ENCODE measurements at places on chromosomes 3 and 15.

DNA sequence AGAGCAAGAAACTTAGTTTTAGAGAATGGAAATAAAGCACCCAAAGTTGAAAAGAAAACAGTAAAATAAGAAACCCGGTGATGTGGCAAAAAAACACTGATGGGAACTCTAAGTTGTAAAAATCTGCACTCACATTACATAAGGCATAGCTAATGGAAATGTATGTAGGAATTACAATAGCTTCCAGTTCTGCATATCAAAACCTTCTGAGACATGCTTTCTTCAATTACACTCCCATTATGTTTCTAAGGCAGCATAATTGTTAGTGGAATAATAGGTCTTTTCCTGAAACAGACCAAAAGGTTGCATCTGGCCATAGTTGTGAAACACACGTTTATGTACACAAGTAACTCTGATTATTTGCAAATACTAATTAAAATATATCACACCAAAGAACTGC lies 41.4 kb downstream of the SLC30A4 start:
- DNase-seq = no peak

DNA sequence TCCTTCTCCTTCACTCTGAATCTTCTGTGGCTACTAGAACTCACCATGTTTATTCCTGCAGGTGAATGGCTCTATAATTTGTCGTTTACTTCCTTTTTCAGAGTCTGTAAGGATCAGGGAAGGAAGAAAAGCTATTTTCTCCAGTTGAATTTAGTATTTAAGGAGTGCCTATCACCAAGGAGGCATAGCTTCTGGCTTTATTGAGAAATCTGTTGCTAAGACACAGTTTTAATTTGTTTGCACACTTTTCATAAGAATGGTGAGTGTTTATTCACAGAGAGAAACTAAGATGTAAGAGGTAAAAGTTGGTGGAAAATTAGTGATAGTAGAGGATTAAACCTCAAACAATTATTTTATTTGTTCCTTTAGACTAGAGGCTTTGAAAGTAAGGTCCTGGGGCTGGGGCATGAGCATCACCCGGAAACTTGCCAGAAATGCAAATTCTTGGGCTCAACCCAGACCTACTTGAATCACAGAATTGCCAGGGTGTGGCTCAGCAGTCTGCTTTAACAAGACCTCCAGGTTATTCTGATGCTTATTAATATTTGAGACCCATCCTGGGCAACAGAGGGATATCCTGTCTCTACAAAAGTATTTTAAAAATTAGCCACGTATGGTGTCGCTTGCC lies 461.3 kb downstream of the AGBL1 start:
- no peak for DNase-seq

- DNase-seq = no peak
Observed at GRCh38 chr3:46892285-46893145, 15.0 kb downstream of the PTH1R start.

GRCh38 chr15:84609818-84610525 lies 9.2 kb downstream of the ZSCAN2 start:
- no peak for DNase-seq

DNA sequence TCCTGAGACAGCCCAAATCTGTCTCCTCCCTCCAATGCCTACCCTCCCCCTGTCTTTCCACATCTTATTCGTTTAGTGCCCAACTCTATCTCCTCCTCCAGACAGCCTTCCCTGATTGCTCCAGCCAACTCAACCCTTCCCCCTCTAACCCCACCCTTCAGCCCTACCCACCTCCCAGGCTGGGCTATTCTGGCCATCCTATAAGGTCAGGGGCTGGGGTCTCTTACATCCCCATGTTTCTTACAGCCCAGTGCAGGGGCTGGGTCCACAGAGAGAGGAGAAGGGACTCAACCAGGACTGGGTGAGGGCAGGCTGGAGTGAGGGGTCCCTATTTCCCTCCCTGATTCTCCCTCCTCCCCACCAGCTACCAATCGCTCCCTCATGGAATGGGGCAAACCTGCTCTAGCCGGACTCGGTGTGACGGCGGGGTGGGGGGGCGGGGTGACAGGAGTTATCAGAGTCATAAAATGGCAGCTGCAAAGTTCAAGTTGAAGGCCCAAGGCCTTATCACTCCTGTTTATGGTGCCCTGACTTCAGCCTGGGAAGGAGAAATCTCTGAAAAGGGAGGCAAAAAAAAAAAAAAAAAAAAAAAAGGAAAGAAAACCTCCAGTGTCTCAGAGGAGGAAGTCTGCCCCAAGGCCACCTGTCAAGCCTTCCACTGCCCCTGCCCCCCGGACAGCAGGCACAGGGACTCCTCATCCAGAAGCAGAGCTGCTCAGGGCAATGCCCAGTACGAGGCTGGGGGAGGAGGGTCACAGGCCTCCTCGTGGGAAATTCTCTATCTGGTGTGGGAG lies 2.1 kb downstream of the VIPR1 start:
- no peak for DNase-seq

- DNase-seq = no peak
Observed at GRCh38 chr15:25333049-25333448, 105.8 kb downstream of the UBE3A start.

- DNase-seq = no peak
Observed at GRCh38 chr15:62777671-62778070, 264.9 kb upstream of the TPM1 start.

DNA sequence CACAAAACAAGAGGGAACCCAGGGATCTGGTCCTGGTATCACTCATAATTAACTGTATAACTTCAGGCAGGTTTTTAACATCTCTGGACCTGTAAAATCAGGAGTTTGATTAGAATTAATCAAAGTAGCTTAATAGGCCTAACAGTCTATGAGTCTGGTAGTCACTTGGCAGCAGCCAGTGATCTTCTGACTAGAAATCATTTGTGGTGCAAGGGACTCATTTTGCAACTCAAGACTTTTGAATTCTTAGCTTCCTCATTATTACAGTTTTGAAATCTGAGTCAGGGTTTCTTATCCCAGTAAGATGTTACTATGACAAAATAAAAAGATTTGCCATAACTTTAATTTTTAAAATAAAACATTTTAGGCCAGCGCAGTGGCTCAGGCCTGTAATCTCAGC lies 70.8 kb downstream of the TMCC1 start:
- DNase-seq = no peak

- no peak for DNase-seq
Observed at GRCh38 chr15:73227433-73228056, 141.2 kb downstream of the HCN4 start.
